GM23248 (cell line): ENCODE measurements at places on chromosomes 5 and 9. TPM values are rescaled to one million over a fixed set of nuclear protein-coding genes. Genes with fewer than 3 reads are reported as not detected.

- no peak for DNase-seq
Measured at GRCh38 chr5:2894316-2894715, 142.8 kb upstream of the IRX2 start.

Gene C5orf58
- total RNA-seq = not detected in 2 replicates

- no peak for DNase-seq
Measured at GRCh38 chr5:44321144-44321725, 68.0 kb downstream of the FGF10 start.

- DNase-seq = no peak
Measured at GRCh38 chr9:71271602-71272001, 150.2 kb upstream of the TRPM3 start.

DNA sequence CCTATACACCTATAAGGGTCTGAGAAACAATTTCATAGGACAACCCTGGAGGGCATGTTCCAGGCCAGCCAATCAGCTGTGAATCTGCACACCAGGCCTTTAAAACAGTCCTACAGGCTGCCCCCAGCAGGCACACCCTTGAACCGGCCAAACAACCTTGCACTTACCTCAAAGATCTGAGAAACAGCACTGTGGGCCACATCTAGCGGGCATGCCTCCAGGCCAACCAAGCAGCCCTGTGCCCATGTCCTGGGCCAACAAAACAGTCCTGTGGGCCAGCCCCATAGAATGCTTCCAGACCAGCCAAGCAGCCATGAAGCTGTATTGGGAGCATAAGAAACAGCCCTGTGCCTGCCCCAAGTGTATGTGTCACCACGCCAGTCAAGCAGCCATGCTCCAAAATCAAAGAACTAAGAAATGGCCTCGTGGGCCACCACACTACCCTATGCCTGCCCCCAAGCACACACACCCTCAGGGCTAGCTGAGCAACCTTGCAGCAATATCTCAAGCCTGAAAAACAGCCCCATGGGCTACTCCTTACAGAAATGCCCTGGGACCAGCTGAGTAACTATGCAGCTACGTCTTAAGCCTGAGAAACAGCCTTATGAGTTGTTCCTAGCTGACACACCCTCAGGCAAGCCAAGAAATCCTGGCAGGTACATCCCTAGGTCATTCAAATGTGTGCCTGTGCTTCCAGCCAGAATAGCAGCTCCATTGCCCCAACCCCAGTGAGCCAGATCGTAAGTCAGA is 2243.8 kb upstream of the C9orf72 start:
- DNase-seq = no peak

DNA sequence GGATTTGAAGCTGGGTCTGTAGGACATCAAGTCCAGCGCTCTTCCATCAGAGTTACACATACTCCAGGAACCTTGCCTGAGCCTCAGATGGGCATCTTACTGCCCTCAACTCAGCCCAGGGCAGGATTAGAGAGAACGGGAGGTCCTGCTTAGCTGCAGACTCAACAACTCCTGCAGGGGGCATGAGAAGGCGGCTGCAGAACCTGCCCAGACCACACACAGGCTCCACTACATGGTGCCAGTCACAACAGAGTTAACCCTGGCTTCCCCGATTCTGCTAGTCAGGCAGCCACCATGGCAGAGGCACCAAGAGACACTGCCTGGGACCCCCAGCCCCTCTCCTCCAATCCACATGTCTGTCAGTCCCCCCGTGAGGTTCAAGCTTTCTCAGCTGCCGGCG is 23.9 kb upstream of the CPLX2 start:
- peak; percentile 24 for DNase-seq

Gene F2RL2
- total RNA-seq = under 0.01 TPM in 1 of 2 replicates, not detected in the other

Gene LCN9
- total RNA-seq = not detected in 2 replicates

DNA sequence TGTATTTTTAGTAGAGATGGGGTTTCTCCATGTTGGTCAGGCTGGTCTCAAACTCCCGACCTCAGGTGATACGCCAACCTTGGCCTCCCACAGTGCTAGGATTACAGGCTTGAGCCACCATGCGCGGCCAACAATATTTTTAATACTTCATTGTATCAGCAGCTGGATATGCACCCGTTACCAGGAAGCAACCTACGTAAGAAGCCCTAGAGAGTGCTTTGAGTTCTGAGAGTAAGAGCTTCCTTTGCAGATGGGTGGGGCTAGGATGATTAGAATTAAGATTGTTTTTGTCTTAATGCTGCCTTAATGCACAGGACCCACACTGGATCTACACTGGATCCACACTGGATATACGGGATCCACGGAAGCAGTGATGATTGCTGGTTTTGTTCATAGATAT is 123.9 kb upstream of the ABCA1 start:
- no peak for DNase-seq

- DNase-seq = no peak
Measured at GRCh38 chr9:112002131-112002846, 105.7 kb downstream of the UGCG start.

DNA sequence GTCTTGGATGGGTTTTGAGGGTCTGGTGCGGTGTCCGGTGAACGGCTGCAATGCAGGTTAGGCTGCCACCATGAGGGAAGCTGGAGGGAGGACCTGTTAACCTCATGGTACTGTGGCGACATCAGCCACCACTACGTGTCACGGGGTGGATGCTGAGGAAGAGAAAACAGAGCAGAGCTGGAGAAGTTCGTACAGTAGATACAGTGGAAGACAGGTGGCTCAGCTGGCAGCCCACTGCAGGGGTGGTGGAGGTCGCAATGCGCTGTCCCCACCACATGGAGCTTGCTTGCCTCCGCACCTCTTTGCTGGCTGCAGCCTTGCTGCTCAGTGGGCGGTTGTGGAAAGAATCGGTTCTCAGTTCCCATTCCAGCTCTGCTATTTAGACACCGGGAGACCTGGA is 2.8 kb downstream of the DCANP1 start:
- no peak for DNase-seq

GRCh38 chr9:5735072-5735471 is 97.8 kb downstream of the ERMP1 start:
- no peak for DNase-seq

DNA sequence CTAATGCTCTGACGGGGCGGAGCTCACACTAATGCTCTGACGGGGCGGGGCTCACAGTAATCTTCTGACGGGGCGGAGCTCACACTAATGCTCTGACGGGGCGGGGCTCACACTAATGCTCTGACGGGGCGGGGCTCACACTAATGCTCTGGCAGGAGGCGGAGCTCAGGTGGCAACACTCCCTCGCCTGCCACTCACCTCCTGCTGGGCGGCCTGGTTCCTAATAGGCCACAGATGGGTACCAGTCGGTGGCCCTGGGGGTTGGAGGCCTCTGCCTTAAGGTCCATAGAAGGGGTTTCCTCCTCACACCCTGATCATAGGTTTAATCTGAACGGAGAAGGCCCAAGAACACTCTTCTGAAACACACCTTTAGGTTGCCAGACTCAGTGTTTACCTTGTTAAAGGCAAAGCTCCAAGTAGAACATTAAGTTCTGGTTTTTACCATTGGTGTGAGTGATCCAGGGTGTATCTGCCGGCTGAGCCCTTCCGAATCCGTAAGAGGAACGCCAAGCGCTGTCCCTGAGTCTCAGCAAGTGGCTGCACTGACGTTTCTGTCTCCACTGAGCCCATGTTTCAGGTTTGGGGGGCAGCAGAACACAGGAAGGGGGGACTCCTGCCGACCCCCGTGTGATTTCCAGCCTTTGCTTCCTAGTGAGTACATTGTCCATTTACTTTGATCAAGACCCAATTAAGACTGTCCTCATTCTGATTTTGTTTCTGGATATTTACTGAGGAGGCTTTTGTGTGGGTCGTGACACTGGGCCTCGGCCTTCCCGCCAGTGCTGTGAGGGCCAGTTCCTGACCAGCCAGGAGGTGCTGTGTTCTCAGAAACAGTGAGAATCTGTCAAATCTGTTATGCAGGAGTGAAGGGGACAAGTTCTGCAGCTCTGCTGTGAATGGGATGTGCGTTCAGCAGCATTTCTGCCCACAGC is 24.6 kb upstream of the LRRC14B start:
- DNase-seq = no peak

GRCh38 chr5:173230690-173231380 is 4.2 kb downstream of the NKX2-5 start:
- DNase-seq = no peak

DNA sequence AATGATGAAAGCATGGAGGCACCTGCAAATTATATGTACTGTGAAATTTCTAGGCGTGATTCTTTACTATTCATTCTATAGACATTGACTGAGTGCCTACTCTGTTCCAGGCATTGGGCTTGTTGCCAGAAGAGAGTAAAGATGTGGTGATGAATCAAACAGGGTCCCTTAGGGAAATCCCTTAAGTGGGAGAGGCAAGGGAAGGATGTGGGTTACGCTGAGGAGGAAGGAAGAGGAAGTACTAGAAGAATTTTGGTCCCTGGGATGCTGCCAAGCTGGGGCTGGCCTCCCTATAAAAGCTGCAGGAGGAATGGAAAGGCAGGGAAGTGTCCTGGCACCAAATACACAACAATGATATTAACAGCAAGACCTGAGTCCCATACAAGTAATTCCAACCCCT is 76.7 kb upstream of the SPOCK1 start:
- peak; percentile 41 for DNase-seq

DNA sequence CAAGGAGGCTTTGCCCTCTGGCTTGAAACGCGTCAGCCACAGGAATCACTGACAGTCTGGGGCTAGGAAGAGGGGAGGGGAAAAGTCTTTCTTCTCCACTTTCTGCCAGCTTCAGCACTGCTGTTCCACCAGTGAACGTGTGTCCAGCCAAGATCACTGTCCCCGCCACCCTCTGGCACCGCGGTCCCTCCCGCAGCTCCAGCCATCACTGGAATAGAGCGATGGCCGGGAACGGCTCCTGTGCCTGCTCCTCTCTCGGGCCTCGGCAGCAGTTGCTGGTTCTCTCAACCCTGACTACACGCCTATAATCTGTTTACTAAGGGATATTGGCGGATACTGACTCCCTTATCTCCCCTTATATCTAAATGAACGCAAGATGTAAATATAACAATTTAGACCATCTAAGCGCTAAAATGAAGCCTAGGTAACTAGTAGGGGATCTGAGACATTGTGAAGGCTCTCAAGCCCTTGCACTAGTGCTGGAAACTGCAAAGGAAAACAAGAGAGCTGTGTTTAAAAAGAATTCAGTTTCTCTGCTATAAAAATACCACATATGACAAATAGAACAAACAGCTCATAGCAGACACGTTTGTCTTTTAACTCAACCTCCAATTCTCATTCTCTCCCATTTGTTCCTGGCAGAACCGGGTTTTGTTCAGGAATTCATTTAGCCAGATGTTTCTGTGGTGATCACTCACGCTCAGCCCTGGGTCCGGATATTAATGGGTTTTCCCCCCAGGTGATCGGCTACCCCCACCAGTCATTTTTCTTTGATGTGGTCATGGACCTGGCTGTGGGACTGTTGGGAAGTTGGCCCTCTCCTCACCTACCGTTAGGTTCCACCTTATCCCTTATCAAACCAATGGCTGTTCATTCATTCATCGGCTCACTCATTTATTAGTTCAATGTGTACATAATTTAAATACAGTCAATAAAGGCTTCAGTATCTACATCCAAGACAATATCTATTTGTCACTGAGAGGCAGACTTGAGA is 149.8 kb downstream of the MED10 start:
- no peak for DNase-seq

DNA sequence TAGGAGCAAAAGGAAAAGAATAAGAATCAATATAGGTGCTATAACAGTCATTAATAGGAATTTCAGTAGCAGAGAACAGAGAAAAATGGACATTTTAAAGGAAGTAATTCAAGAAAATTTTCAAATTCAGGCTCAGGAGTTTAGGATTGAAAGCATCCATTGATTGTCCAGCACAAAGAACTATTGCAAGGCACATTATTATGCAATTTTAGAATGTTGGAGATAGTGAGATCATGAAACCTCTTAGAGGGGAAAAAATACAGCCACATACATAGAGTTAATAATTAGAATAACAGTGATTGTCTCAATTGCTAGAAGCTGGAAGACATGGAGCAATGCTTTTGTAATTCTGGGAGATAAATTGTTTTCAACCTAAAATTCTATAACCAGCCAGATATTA is 31.5 kb downstream of the CNTLN start:
- DNase-seq = no peak

GRCh38 chr9:96052686-96053085 is 177.2 kb downstream of the ERCC6L2 start:
- DNase-seq = peak; percentile 6

- DNase-seq = no peak
Measured at GRCh38 chr9:129200255-129200654, 22.2 kb upstream of the IER5L start.
